ENCODE measurements at places on chromosomes 5 and 9. TPM values are rescaled to one million over a fixed set of nuclear protein-coding genes. Genes with fewer than 3 reads are reported as not detected.

The TYRP1 gene
- not detected for total RNA-seq

The ADAMTS13 gene
- 4.6 TPM for total RNA-seq

The HAPLN1 gene
- not detected for total RNA-seq

The LEAP2 gene
- total RNA-seq: 2.9 TPM

The RNF208 gene
- total RNA-seq: 10.6 TPM

The CDH6 gene
- total RNA-seq: 24.5 TPM

The S1PR3 gene
- total RNA-seq: 16.9 TPM

The PCDHA1 gene
- total RNA-seq: not detected

The PCDHB7 gene
- 5.0 TPM for total RNA-seq

The FSTL4 gene
- not detected for total RNA-seq

The FUT7 gene
- total RNA-seq: 0.18 TPM

The FREM1 gene
- 8.3 TPM for total RNA-seq

The HRCT1 gene
- 4.5 TPM for total RNA-seq
